ENCODE measurements at places on chromosomes 2 and 18. TPM values are rescaled to one million over a fixed set of nuclear protein-coding genes. Genes with fewer than 3 reads are reported as not detected.

Gene FABP1
- total RNA-seq = not detected

Gene NDC80
- total RNA-seq = 0.63 TPM

Gene PROM2
- total RNA-seq = 65.6 TPM

Gene MC5R
- not detected for total RNA-seq

DNA sequence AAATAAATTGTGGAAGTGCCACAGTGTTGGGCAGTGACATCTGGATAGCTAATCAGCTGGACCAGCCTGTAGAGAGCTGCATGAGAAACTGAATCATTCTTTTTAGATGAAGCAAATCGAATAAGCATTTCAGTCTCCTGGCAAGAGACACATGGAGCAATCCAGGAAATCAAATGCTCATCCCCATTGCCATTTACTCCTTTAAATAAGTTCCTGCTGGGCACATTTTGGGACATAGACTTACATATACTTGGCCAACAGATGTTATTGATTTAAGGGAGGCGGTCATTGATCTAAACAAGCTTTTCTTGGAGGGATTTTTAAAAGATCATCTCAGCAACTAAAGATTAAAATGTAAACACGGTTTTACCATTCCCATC, 307.1 kb downstream of the STK39 start:
- no peak overlapping the region for H3K27ac ChIP-seq
- no peaks in the 10 kb centered on the region for H3K36me3 ChIP-seq
- no peak for DNase-seq
- no peaks in the 10 kb centered on the region for H3K27me3 ChIP-seq
- H3K4me1 ChIP-seq = no peaks in the 10 kb centered on the region

- no peaks in the 10 kb centered on the region for H3K36me3 ChIP-seq
- H3K4me3 ChIP-seq = no peak overlapping the region
- no peaks in the 10 kb centered on the region for H3K27me3 ChIP-seq
- H3K4me1 ChIP-seq = no peaks in the 10 kb centered on the region
These were observed 106.7 kb upstream of the ASB18 start for GRCh38 chr2:236370847-236371409.

GRCh38 chr2:163717515-163717914, 18.3 kb downstream of the FIGN start:
- H3K27me3 ChIP-seq = no peaks in the 10 kb centered on the region
- H3K4me1 ChIP-seq = no peaks in the 10 kb centered on the region
- H3K36me3 ChIP-seq = no peaks in the 10 kb centered on the region
- H3K4me3 ChIP-seq = no peak overlapping the region
- DNase-seq = no peak

GRCh38 chr18:78150590-78150989, 829.0 kb upstream of the SALL3 start:
- no peaks in the 10 kb centered on the region for H3K36me3 ChIP-seq
- no peak for DNase-seq
- no peak overlapping the region for H3K27ac ChIP-seq
- H3K4me1 ChIP-seq = no peaks in the 10 kb centered on the region
- H3K4me3 ChIP-seq = no peak overlapping the region

DNA sequence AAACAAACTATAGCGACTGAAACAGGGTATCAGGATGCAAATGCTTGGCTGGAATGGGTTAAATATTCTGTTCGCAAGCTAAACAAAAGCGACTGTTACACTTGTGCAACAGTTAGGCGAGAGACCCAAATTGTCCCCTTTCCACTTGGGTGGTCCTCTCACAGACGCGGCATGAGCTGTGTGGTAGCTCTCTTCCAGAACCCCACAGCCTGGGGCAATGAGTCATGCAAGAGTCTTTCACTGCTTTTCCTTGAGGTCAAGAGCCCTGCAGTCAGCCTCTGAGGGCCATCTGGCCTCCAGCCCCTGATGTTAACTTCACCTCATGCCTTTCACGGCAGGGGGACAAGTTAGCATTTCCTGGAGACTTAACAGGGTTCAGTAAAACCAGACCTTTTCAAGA, 25.7 kb downstream of the SULT1C4 start:
- no peak overlapping the region for H3K4me3 ChIP-seq
- no peaks in the 10 kb centered on the region for H3K4me1 ChIP-seq
- no peaks in the 10 kb centered on the region for H3K36me3 ChIP-seq
- no peaks in the 10 kb centered on the region for H3K27me3 ChIP-seq

DNA sequence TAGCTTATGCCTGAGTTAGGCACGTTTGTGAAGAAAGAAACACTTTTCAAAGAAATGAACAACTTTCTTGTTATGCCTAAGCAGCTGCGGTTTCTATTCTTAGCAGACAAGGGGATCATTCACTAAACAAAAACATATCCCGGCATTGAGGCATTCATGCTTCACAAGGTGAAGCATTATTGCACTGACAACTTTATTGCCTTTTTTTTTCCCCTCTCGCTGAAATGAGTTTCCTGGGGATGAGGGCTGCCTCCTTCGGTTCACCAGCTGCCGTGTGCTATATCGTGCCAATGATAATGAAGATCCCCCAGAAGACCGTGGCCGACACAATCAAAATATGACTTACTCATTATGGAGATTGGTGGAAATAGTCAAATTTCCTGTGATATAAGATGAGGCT, 288.2 kb upstream of the ST6GAL2 start:
- no peaks in the 10 kb centered on the region for H3K36me3 ChIP-seq
- peak; percentile 52 for DNase-seq
- H3K27me3 ChIP-seq = no peaks in the 10 kb centered on the region

DNA sequence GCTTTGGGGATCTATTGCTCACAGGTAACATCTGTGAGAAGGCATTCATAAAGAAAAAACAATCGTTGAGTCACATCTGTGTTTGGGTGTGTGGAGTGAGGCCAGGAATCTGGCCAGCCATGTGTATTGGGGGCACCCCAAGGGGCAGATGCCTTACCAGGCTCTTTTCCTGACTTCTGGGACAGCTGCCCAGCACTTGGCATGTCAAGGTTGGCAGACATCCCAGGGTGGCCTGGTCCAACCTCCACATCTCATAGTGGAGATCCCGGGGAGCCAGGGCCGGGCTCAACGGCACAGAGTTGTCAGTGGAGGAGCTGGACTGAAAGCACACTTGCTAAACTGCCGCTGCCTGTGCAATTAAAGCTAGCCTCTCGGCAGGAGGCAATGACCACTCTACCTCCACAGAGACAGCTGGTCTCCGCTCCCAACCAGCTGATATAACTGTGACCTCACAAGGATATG, 75.3 kb upstream of the MGAT4A start:
- H3K27me3 ChIP-seq = no peaks in the 10 kb centered on the region
- peak; percentile 92 for DNase-seq
- no peak overlapping the region for H3K4me3 ChIP-seq
- no peaks in the 10 kb centered on the region for H3K36me3 ChIP-seq

- H3K27ac ChIP-seq = no peak overlapping the region
- H3K27me3 ChIP-seq = no peaks in the 10 kb centered on the region
- peaks cover 6% of the 10 kb centered on the region for H3K4me1 ChIP-seq
- H3K36me3 ChIP-seq = no peaks in the 10 kb centered on the region
- peak; percentile 58 for DNase-seq
These were observed 230.7 kb downstream of the HAUS1 start for GRCh38 chr18:46334868-46335281.

- H3K4me1 ChIP-seq = peaks cover 40% of the 10 kb centered on the region
- no peak overlapping the region for H3K27ac ChIP-seq
- peak; percentile 40 for DNase-seq
These were observed 3.1 kb upstream of the TMEM150A start for GRCh38 chr2:85605406-85606115.

- no peaks in the 10 kb centered on the region for H3K36me3 ChIP-seq
- no peaks in the 10 kb centered on the region for H3K4me1 ChIP-seq
- no peaks in the 10 kb centered on the region for H3K27me3 ChIP-seq
- no peak overlapping the region for H3K4me3 ChIP-seq
- no peak overlapping the region for H3K27ac ChIP-seq
- no peak for DNase-seq
These were observed 402.3 kb downstream of the ERBB4 start for GRCh38 chr2:212136216-212136795.

GRCh38 chr2:236977852-236978398, 107.8 kb upstream of the COPS8 start:
- no peak overlapping the region for H3K27ac ChIP-seq
- no peaks in the 10 kb centered on the region for H3K36me3 ChIP-seq
- peaks cover 16% of the 10 kb centered on the region for H3K4me1 ChIP-seq
- no peak overlapping the region for H3K4me3 ChIP-seq
- DNase-seq = no peak

GRCh38 chr18:24095976-24096375, 42.9 kb upstream of the CABYR start:
- DNase-seq = no peak
- no peaks in the 10 kb centered on the region for H3K36me3 ChIP-seq
- no peaks in the 10 kb centered on the region for H3K4me1 ChIP-seq
- no peaks in the 10 kb centered on the region for H3K27me3 ChIP-seq
- no peak overlapping the region for H3K27ac ChIP-seq
- H3K4me3 ChIP-seq = no peak overlapping the region

GRCh38 chr2:52445686-52446085, 1321.9 kb upstream of the CHAC2 start:
- DNase-seq = no peak
- H3K36me3 ChIP-seq = no peaks in the 10 kb centered on the region
- H3K4me3 ChIP-seq = no peak overlapping the region
- H3K27ac ChIP-seq = no peak overlapping the region
- H3K4me1 ChIP-seq = no peaks in the 10 kb centered on the region

DNA sequence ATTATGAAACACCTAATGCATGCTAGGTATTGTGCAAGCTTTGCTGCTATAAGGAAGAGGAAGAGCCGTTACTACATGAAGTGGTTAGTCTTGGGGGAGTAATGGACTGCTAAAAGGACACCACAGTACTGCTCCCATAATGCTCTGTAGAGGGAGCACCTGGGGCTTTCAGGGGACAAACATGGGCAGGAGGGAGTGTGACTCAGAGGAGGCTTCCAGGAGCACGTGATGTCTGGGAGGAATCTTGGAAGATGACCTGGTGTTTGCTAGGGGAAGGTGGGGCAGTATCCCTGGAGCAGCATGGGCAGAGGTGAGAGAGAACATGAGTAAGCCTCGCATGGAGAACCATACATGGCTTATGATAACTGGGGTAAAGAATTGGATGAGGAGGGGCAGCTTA, 18.8 kb downstream of the MAPK4 start:
- H3K27ac ChIP-seq = no peak overlapping the region
- no peaks in the 10 kb centered on the region for H3K4me1 ChIP-seq
- no peak overlapping the region for H3K4me3 ChIP-seq
- no peaks in the 10 kb centered on the region for H3K27me3 ChIP-seq

DNA sequence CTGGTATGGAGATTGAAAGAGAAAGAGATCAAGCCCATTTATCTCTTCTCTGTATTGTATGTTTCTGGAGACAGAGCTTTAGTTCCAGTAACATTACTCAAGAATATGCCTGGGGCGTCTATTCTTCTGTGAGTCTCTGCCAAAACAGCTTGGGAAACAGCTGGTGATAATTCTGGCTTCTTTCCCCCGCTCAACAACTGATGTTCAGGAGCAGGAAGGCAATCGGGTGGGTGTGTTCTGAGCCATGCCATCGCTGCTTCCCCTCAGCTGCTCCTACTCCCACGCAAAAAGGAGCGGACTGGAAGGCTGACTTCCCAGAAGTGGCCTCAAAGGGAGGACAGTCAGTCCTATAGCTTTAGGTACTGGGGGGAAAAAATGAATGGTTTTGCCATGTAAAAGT, 695.1 kb downstream of the PLCL1 start:
- no peaks in the 10 kb centered on the region for H3K27me3 ChIP-seq
- H3K4me1 ChIP-seq = no peaks in the 10 kb centered on the region
- H3K27ac ChIP-seq = no peak overlapping the region
- DNase-seq = no peak
- H3K36me3 ChIP-seq = no peaks in the 10 kb centered on the region
- H3K4me3 ChIP-seq = no peak overlapping the region

DNA sequence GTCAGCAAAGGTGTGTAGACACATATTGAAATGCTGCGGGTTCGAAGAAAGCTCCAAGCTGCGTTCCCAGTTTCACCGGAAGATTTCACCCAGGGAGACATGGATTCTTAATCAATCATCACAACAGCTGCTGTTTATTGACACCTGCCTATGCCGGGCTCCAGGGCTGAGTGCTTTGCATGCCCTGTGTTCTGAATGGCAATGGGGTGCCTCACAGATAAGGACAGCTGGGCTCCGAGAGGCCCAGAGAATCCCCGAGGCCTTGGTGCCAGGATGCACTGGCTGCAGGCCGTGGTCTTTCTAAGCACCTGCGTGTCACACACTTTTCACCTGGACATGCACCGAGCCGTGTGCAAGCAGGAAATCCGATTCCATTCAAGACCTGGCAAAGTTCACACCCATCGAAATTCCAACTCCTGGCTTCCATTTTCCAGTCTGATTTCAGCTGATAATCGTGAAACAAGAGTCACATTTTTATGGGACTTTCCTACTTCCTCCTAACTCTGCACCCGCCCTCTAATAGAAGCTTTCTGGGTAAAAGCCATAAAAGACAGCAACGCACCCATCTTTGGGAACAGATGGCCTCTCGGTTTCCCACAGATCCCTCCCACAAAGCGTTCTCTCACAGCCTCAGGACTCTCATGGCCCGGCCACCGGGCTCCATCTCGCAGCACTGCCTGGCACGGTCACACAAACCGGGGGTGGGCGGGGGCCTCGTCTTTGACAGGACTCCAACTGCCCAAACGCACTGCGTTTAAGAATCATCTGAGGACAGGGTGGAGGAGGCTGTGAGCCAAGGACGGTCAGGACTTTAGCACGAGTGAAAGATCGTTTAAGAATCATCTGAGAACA, 245.6 kb upstream of the SALL3 start:
- DNase-seq = no peak
- no peaks in the 10 kb centered on the region for H3K36me3 ChIP-seq
- H3K4me3 ChIP-seq = no peak overlapping the region

- DNase-seq = peak; percentile 92
- H3K36me3 ChIP-seq = no peaks in the 10 kb centered on the region
- no peaks in the 10 kb centered on the region for H3K27me3 ChIP-seq
These were observed 59.5 kb upstream of the SP3 start for GRCh38 chr2:174024524-174025270.

DNA sequence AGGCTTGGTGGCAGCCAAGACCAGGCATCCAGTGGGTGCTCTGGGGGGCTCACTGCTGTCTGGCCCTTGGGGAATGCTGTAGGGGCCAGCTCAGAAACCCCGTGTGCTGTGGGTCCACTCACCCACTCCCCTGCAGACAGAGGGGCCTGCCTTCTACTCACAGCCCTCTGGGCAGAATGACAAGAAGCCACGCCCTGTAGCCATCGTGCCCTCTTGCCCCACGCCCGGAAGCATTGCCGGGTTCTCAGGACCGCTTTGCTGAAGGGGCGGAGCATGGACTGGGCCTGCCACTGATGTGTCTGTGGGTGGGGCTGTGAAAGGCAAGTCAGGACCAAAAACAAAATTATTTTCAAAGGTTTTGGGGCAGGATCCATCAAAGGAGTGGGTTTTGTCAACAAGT, 27.8 kb downstream of the GLI2 start:
- H3K27me3 ChIP-seq = no peaks in the 10 kb centered on the region
- peak; percentile 54 for DNase-seq
- H3K4me3 ChIP-seq = no peak overlapping the region
- no peak overlapping the region for H3K27ac ChIP-seq
- H3K36me3 ChIP-seq = no peaks in the 10 kb centered on the region

DNA sequence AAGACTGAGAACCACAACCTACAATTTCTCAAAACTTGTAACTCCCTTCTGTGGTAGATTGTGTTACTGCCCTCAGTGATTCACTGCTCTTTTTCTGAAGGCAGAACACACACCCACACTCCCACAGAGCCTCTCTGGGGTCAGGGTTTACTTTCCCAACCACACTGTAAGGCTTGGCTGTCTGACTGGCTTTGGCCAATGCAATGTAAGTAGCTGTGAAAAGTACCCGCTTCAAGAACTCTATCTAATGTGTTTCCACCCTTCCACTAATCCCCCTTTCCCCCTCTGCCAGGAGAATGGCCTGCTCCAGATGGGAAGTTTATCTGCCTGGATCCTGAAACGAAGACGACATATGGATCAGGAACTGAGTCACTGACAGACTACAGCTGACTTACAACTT, 222.7 kb downstream of the CDH2 start:
- H3K36me3 ChIP-seq = no peaks in the 10 kb centered on the region
- H3K27me3 ChIP-seq = no peaks in the 10 kb centered on the region
- H3K4me3 ChIP-seq = no peak overlapping the region
- H3K27ac ChIP-seq = no peak overlapping the region
- no peak for DNase-seq

Data from kidney (tissue), 22 donors.